ENCODE measurements at places on chromosomes 2 and 18. TPM values are rescaled to one million over a fixed set of nuclear protein-coding genes. Genes with fewer than 3 reads are reported as not detected.

DNA sequence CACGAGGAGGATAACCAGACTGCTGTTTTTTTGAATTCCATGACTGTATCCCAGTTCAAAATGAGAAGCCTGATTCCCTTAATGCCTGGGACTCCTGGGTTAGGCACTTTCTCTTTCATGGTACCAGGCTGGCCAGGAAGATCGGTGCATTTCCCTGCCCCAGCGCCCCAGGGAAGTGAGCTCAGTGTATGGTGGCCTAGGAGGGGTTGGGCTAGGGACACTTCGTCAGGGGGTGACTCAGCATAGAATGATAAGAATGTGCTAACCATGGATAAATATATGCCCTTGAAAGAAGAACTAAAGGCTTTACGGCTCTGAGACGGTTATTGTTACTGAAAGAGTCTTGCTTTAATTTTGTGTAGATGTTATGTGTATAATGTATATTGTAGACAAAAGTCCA lies 27.5 kb upstream of the FAM237A start:
- no peak for DNase-seq

GRCh38 chr2:47060652-47061170 lies 94.4 kb downstream of the STPG4 start:
- no peak for DNase-seq

- DNase-seq, result no peak
These were observed 128.7 kb upstream of the CYP26B1 start for GRCh38 chr2:72276356-72276755.

DNA sequence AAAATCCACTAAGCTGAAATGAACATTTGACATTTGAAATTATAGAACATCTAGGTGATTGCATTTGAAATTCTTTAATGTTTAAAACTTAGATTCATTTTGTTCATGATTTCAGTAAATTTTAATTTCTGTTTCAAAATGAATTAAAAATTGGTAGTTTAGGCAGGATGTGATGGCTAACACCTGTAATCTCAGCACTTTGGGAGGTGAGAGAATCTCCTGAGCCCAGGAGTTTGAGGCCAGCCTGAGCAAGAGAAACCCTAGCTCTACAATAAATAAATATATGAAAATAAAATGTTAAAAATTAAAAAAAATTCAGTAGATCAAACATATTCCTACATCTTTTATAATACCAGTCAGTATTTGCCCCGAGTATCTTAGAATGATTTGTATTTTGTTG lies 217.0 kb downstream of the CD226 start:
- no peak for DNase-seq

The TBR1 gene
- polyA plus RNA-seq, result not detected

GRCh38 chr2:62065243-62065642 lies 130.7 kb upstream of the B3GNT2 start:
- DNase-seq, result no peak

GRCh38 chr2:13193075-13193474 lies 476.3 kb downstream of the TRIB2 start:
- DNase-seq, result no peak

DNA sequence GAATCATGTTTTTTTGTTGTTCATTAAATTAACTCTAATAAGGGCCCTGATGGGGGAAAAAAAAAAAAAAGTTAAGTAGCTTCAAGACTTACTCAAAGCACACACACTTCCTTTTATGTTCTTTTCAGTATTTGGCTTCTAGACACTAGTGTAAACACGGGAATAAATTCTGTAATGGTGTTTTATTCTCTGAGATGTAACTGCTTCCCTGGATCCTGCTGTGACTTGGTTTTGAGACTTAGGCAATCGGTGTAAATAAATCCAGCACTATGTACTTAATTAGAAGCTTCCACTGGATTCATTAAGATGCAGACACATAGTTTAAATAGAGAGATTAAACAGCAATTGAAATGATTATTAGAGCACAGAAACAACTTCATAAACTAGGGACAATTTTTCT lies 26.1 kb upstream of the AP1S3 start:
- no peak for DNase-seq

The CYB5A gene
- polyA plus RNA-seq, result 265 TPM

DNA sequence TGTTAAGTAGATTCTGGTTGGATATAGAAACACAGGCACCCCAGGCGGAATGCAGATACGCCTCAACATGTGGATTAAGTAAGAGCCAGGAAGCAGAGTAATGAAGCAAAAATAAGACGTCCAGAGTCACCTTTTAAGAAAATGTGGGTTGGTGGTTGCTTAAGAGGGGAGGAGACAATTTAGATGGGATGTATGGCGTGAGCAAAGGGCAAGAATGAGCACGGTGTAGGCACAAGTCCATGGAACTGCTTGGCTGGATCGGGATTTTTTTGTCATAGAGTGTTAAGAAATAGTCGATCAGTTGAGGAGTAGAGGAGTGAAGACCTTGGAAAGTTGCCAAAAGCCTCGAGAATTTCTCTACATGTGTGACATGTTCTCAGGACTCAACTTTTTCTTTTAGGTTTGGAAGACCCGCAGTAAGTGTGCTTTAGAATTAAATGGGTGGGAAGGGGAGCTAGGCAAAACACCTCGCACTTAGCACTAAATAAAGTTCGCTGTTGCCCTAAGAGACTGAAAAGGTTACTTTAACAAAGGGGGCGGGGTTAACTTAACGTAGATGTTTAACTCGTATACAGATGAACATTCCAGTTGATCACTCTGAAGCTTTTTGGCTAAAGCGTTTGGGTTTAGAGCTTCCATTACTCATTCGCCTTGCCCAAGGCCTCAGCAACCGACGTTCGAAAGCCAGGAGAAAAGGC lies 716 bp upstream of the SLC39A10 start:
- no peak for DNase-seq

- no peak for DNase-seq
These were observed 47.1 kb upstream of the REL start for GRCh38 chr2:60834270-60834717.

GRCh38 chr2:32051836-32052439 lies 11.4 kb upstream of the SPAST start:
- no peak for DNase-seq

- DNase-seq, result no peak
These were observed 123.5 kb downstream of the FIGN start for GRCh38 chr2:163612332-163612731.

The AGXT gene
- polyA plus RNA-seq, result 0.54 TPM

DNA sequence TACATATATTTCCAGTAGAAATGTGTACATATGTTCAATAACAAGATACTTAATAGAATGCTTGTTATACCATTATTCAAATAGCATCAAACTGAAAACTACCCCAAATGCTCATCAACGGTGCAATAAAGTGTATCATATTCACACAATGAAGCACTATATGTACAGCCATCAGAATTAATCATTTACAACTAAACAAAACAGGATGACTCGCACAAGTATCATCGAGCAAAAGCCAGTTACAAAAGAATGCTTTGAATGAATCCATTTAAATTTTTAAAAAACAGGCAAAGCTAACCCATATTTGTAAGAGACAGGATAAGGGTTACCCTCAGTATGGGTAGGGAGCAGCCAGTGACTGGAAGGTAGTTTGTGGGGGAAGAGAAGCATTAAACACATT lies 132.8 kb upstream of the PDE1A start:
- DNase-seq, result no peak

The DYNAP gene
- polyA plus RNA-seq, result not detected

The THUMPD2 gene
- polyA plus RNA-seq, result 38.1 TPM

DNA sequence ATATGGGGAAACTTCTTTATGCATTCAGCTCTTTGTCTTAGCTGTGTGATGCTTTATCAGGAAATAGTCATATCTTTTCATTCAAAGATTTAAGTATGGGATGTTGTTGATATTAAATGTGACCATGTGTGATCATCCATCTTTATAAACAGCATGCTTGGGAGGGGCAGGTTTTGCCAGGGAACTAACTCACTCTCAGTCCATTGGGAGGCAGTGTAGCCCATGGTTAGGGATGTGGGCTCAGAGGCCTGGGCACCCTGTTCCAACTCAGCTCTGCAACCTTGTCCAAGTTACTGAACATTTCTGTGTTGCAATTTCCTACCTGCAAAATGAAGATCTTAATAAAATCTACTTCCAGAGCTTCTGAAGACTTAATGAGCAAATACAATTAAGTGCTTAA lies 92.0 kb upstream of the BCL2L11 start:
- no peak for DNase-seq

The SCN9A gene
- polyA plus RNA-seq, result 15.4 TPM

DNA sequence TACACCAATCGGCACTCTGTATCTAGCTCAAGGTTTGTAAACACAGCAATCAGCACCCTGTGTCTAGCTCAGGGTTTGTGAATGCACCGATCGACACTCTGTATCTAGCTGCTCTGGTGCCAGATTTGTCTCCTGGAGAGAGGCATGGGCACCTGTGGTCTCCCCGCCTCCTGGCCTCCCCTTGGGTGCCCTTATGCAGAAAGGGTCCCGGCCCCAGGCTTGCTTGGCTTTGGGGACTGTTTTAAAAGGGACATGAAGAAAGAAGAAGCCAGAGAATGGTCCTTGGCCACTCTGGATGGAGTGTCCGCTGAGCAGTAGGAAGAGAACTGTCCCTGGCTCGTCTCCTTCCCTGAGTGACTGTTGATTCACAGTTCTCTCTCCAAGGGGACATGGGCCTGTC lies 11.5 kb upstream of the ALPP start:
- no peak for DNase-seq

The IL1R2 gene
- polyA plus RNA-seq, result 0.40 TPM

DNA sequence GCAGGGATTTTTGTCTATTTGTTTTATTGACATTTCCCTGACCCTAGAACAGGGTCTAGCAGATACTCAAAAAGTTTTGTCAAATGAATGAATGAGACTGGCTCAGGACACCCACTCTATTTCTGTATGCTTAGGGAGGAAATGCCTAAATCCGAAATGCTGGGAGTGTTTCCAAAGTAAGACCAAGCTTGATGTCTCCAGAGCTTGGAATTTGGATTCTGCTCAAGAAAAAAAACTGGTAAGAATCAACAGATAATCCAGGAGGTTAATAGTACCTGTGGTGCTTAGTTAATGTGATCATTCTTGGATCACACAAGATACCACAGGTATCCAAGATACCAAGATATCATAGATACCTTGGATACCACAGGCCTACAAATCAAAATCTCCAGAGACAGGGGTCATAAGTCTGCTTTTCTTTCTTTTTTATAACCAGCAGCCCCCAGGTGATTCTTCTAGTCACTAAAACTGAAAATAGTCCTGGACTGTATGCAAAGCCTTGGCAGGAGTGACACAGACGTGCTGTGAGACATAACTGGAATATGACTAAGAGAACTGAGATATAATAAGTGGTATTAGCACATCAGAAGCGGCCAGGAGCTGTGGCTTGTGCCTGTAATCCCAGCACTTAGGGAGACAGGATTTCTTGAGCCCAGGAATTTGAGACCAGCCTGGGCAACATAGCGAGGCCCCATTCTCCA lies 39.9 kb upstream of the SP3 start:
- no peak for DNase-seq

The ASB3 gene
- polyA plus RNA-seq, result 33.7 TPM

The CHAC2 gene
- 2.8 TPM for polyA plus RNA-seq

The DYSF gene
- 25.8 TPM for polyA plus RNA-seq

DNA sequence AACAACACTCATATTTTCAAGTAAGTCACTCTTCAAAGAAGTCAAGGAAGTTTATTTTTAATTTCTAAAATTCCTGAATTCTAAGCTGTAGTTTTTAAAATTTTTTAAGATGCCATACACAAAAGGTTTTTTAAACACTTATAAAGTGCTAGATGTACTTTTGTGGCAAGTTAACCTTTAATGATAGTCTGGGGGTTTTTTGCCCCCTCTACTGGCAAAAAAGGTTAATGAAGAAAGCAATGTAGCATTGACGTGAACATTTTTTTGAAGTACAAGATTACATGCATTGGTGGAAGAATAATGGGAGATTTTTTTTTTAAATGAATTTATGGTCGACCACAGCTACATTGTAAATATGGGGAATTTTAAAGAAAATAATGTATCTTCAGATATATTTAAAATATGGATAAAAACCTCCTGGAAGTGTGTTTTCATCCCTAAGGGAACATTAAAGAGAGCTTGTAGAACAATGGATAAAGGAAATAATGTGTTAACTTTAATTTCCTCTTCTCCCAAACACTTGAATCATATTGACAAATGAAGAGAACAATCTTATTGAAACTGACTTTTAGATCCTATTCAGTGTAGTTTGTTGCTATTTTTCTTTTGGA lies 12.6 kb downstream of the ITPRID2 start:
- DNase-seq, result peak; percentile 20

The ALKAL2 gene
- polyA plus RNA-seq, result 9.1 TPM

GRCh38 chr18:9048236-9048635 lies 54.3 kb upstream of the NDUFV2 start:
- DNase-seq, result no peak

DNA sequence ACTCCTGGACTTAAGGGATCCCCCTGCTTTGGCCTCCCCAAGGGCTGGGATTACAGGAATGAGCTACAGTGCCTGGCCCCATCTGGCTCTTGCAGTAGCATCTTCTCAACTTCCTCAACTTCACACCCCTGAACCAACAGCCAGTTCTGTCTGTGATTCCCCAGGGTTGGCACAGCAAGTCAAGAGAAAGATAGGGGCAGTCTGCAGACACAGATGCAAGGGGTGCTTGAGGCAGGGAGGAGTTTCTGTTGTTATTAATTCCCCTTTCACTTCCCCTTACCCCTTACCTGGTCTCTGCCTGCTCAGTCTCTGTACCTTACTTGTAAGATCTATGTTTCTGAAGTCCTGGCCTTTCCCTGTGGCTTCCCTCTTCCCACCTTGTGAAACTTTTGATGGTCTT lies 54.1 kb upstream of the MEX3C start:
- no peak for DNase-seq

DNA sequence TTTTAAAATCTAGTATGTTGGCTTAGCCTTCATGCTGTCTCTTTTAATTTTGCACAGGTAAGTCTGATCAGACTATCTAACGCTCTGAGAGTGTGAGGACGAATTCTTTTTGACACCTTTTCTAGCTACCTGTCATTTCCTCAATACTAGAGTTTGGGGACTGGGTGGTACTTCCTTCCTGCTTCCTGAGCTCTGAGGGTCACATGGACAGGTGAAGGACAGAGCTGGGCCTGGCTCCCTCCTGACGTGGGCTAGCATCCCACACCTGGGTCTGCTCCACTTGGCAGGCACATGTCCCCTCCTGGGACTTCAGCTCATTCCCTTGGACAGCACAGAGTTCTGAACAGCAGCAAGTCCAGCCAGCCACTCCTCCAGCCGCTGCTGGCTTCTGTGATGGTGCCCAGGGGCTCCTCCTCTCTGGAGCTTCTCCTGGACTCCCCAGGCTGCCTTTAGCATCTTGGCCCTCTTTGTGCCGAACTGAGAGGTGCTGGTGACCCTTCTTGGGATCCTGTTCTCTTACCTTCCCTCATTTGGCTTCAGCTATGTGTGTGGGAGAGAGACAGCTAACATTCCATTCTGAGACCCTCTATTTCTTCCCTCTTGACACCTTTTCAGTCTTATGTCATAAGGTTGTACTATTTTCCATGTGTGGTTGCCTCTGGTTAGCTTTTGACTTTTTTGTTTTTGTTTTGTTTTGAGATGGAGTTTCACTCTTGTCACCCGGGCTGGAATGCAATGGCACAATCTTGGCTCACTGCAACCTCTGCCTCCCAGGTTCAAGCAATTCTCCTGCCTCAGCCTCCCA lies 106.9 kb downstream of the B3GNT2 start:
- DNase-seq, result no peak

The CREG2 gene
- 0.32 TPM for polyA plus RNA-seq
